ENCODE measurements at places on chromosomes 2 and 18.

DNA sequence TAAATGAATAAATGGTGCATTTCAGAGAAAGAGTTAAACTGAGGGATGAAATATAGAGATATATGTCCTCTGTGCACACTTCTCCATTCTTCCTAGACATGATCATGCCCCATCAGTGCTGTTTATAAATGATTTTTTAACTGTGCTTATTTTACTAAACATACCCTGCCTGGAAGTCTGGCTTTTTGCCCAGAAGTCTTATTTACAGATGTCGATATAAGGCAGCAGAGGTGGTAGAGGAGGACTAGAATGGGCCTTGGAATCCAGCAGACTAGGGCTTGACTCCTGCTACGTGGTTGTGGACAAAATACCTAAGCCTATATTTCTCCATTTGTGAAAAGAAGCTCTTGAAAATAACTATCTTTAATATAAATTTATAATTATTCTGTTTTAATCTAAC is 355.5 kb downstream of the RAD51AP2 start:
- no peak for DNase-seq

DNA sequence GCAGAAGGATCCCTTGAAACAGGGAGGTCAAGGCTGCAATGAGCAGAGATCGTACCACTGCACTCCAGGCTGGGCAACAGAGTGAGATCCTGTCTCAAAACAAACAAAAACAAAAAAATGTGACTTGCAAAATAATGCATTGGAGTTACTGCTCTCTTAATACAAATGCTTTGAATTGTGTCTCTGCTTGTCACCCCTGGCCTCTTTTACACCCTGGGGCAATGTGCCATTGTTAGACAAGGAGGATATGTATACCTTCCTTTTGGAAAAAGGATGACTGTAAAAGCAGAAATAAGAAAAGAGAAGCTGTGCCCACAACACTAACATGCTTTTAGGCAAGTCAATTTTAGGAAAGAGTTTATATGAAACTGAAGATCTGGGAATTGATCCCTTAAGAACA is 20.8 kb upstream of the C2orf74 start:
- no peak for DNase-seq

DNA sequence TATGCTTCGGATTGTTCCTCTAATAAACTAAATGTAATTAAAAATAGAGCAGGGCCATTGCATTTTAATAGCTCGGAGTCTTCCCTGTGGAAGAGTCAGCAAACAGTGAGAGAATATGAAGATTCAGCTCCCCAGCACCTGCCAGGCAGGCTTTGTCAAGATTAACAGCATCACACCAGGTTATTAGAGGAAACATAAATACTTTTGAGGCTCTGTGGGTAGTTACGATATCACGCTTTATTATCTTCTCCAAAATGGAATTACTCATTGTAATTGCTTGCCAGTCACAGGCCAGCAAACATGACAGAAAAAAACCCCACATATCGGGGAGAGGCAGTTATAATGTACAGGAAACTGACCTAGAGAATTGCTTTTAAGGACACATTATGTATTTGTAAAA is 303.9 kb downstream of the CPS1 start:
- no peak for DNase-seq

DNA sequence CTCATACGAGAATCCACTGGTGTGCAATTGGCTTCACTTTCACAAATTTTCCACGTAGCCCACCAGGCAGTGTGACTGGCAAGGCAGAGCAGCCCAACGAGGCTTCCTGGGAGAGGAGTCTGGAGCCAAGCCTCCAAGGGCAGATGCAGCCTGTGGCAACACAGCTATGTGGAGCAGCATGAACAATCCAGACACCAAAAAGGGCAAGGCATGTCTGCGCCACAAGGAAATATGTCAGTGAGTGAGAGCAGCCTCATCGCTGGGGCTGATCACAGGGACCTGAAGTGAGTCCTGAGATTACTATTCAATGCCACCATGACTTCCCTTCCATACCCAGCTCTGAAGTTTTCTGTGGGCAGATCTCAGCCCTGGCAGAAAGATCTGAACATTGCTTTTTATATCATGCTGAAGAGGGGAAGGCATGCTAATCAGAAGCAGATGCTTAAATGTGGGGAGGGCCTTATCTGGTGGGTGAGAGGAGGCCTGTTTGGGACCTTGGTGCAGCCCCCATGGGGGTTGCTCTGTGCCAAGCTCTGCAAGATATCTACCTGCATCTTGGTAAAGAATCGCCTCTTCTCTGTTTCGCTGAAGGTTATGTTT is 40.0 kb upstream of the PUM2 start:
- no peak for DNase-seq

DNA sequence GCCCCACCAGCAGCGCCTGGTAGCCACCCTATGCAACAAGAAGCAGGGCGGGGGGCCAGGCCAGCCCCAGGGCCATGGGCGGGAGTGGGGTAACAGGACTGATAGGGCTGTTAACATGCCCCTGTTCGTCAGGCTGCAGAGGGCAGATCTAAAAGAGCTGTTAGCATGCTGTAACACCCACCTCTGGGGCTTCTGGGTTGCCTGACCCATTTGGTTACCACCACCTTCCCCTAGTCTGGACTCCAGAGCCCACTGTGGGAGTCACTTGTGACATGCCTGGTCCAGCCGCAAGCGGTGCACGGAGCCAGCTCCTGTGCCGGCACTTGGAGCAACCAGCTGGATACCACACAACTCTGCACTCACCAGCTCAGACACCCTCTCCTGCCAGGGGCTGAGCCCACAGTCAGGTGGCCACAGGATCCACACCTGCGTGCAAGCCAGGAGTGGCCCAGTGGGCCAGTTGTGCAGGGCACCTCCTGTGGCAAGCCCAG is 2.1 kb downstream of the METTL8 start:
- no peak for DNase-seq

DNA sequence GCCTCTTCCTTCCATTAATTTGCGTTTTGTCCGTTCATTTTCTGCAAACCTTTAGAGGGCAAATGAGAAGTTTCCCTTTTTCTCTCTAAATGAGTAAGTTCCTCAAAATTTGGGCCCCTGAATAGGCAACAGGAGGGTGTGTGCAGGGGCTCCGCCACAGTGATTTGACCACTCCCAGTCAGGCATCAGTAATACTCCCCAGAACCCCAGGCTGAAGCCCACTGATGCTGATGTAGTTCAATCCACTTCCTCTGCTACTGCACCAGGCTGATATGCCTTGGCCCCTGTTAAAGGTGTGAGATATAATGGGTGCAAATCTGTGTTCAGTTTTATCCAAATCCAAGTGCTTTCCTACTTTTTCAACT is 1150.0 kb downstream of the RPIA start:
- DNase-seq, result no peak

- no peak for DNase-seq
These were observed 16.7 kb downstream of the HOXD1 start for GRCh38 chr2:176205126-176205525.

DNA sequence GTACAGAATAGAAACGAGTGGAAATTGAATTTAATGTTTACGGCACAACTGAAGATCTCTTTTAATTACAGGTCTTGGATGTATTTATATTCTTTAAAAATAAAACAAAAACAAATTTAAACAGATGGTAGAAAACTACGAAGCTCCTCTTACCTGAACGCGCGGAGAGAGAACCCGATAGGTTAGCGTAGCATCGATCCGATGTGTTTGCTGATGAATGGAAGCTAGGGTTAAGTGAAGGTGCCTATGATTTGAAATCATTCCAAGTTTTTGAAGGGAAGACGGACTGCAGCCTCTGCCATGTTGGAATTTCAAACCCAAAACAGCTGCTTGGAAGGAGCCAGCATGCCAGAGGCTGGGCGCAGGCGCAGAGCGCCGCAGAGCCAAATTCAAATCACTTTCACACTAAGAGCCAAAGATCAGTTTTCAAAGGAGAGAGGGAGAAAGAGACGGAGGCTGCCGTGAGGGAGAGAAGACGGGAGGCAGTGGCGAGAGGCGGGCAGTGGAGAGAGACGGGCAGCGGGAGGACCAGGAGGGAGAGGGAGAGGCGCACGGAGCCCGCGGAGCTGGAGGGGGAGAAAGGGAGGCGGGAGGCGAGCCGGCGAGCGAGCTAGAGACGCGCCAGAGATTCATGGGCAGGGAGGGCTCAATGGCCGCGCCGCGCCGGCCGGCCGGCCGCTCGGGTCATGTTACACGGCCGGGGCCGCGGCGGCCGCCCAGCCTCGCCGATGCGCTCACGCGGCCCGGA is at the start of gene FIGN:
FIGN (minus strand) TSS at position 324 of the 748 bp plus-strand sequence. CDS start 1,081 bp downstream, outside the sequence.
- peak; percentile 76 for DNase-seq

- DNase-seq, result no peak
These were observed 37.2 kb downstream of the PTPRM start for GRCh38 chr18:7604361-7604760.

- no peak for DNase-seq
These were observed 5.6 kb downstream of the YPEL5 start for GRCh38 chr2:30152385-30152784.

GRCh38 chr2:15794608-15795134 is 145.7 kb upstream of the MYCN start:
- DNase-seq, result no peak

GRCh38 chr2:150475479-150476250 is 11.8 kb downstream of the RND3 start:
- DNase-seq, result no peak

DNA sequence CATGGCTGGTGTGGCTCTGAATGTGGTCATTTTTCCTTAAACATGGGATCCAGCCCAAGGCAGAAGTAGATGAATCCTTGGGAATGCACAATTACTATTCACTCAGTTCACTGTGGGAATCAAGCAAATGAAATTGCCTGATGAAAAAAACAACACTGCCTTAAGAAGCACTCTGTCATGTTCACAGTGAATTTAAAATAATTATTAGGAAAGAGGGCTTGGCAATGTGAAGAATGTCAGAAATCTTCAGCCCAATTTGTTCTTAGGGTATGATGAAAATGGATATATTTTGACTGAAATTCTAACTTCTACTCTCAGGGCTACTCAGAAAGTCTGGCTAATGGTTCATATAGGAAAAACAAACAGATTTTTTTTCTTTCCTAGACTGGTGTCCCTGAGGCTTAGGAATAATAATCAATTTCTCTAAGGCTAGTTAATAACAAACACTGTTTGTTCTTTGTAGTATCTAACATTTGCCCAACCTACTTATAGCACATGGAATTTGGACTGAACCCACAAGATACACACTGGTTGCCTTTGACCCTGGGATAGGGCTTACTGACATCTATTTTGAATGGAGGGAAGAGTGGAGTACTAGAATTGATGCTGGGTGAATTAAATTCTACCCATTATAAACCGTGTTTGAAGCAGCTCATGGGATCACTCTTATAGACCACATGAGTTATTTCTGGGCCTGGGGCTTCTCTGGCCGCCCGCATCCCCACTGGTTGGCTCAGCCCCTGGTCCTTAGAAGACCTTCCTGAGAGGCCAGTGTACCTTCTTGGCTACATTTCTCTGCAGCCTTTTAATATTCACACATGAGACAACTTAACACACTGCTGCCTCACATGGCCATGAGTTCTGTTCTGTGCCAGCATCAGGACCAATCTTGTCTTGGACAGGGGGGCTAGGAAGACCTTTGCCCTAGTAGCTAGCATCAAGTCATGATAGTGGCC is 8.3 kb upstream of the MRPL33 start:
- no peak for DNase-seq
